ENCODE measurements at places on chromosomes 5 and 9.

GRCh38 chr9:88551546-88552137, 16.7 kb downstream of the NXNL2 start:
- DNase-seq, result no peak

GRCh38 chr9:132506977-132507669, 75.3 kb upstream of the BARHL1 start:
- DNase-seq, result peak; percentile 8

- no peak for DNase-seq
Observed at GRCh38 chr5:65776441-65777141, 54.6 kb downstream of the NLN start.

DNA sequence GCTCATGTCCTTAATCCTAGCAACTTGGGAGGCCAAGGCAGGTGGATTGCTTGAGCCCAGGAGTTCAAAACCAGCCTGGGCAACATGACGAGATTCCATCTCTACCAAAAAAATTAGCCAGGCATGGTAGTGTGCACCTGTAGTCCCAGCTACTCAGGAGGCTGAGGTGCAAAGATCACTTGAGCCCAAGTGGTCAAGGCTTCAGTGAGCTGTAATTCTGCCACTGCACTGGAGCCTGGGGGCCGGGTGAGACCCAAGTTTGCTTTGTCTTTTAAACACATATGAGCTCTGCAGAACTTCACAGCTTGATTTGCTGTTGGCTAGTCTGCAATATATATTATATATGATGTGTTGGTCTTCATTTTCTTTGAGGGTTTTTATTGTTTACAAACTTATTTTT, 89.8 kb downstream of the UBE2R2 start:
- no peak for DNase-seq

DNA sequence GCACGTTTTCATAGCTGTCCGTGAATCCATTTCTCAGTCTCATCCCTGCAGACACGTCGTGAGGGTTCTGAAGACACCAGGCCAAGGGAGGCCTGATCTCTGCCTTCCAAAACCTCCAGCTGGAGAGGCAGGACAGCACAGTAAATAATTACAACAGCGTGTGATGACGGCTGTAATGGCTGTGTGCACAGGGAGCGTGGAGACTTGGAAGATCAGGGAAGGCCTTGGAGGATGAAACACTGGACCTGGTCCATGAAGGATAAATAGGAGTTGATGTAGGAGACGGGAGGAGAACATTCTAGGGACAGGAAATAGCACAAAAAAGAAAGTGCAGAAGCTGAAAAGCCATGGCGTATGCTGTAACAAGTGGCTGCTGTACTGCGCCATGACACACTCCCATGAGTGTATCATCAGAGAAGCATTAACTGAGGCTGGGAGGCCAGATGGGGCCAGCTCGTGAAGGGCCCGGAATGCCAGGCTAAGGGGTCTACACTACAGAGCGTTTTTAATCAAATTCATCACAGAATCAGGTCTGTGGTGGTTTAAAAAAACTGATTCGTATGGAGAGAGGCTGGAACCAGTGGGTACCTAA, 97.2 kb downstream of the CRB2 start:
- DNase-seq, result no peak

DNA sequence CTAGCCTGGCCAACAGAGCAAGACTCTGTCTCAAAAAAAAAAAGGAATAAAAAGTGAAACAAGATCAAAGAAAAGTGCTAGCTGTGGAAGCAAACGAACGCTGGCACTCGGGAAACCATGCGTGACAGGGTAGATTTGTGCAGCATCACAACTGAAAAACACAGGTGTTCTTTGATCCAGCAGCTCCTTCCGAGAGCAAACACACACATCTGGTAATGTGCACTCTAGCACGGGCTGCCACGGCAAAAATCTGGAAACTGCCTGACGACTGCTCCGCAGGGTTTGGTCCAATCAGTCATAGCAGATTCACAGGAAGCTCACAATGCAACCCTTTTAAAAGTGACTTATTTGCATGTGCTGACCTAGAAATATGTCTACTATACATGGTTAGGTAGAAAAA, 80.0 kb downstream of the SYK start:
- no peak for DNase-seq

DNA sequence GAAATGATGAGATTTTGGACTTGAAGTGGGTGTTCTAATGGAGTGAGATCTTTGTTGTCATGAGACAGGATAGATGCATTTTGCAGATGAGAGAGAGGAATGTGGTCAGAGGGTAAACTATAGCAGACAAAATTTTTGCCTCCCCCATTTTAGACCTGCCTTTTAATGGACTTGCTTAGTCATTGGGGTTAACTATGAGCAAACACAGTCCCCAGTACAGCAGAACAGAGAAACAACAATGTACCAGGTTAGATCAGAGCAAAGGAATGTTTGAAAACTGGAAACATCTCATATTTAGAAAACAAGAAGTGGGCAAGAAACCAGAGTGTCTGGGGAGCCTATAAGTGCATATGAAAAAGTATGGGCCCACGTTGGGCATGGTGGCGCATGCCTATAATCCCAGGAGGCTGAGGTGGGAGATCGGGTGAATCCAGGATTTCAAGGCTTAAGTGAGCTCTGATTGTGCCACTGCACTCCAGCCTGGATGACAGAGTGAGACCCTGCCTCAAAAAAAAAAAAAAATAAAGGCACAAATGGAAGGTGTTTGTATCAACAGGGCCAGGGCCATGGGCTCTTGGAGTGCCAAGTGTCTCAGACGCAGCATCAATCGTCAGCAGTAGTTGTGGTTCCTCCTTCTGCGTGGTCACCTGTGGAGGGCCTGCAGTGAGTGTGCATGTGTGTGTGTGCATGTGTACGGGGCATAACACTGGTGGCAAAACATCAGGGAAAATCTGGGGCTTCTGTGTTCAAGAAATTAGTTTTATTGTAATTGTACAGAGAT, 214.4 kb upstream of the S1PR3 start:
- DNase-seq, result no peak

DNA sequence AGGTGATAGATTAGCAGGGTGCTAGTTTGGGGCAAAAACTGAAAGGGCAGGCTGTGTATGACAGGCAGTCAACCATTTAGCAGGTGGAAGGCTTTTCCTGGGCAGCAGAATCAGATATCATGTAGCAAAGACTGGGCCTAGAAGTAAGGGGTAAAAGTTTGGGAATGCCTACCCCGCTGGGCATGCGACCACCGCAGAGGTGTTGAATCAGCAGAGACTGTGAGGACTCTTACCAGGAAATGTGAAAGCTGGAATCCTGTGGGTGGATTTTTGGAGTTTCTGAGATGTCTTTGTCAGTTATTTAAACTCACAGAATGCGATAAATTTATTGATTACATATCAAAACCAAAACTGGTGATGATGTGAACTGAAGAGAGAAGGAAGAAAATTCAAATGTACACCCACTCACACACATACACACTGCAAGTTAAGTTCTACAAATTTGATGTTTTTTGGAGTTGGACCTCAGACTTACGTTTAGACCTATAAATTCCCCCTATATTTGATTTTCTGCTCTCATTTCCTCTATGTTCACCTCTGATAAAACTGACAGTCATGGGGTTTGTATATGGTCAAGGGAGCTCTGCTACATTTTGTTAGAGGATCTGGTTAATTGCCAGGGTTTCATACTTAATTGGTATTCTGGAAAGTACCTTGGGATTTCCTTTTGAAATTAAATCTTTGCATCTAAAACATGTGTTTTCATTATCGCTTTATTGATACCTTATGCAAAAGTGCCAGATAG, 333.6 kb downstream of the CSNK1G3 start:
- no peak for DNase-seq

DNA sequence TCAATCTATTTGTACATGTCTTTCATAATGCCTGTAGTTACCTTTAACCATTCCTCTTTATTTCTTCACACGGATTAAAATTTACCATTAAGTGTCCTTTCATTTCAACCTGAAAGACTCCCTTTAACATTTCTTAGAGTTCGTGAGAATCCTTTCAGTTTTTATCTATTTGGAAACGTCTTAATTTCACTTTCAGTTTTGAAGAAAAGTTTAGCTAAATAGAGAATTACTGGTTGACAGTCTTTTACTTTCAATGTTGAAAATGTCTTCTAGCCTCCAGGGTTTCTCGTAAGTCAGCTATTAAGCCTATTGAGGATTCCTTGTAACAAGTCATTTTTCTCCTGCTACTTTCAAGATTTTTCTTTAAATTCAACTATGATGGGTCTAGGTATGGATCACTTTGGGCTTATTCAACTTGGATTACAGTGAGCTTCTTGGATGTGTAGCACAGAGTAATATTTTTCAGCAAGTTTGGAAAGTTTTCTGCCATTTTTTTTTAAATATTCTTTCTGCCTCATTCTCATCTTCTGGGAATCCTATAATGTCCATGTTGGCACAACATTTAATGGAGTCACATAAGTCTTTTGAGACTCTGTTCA, 48.5 kb downstream of the RFX3 start:
- peak; percentile 79 for DNase-seq

DNA sequence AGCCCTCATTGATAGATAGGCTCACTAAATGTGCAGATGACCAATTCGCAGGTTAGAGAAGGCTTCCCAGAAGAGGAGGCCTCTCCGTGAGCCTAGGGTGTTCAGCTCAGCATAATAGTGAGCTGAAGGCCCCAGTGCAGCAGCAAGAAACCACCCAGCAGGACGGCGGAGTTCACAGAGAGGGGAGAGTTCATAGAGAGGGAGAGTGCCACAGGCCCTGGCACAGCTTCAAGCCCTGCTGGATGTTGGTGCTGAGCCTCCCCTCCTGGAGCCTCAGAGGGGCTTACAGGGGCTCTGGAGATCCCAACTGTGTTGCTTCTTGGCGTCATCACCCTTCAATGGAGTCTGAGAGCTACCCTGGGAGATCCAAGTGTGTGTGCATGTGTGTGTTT, 2.1 kb downstream of the SLC22A5 start:
- DNase-seq, result no peak

GRCh38 chr9:136020206-136020605, 59.0 kb upstream of the UBAC1 start:
- DNase-seq, result no peak

GRCh38 chr9:126561582-126561981, 52.1 kb upstream of the LMX1B start:
- DNase-seq, result peak; percentile 57

DNA sequence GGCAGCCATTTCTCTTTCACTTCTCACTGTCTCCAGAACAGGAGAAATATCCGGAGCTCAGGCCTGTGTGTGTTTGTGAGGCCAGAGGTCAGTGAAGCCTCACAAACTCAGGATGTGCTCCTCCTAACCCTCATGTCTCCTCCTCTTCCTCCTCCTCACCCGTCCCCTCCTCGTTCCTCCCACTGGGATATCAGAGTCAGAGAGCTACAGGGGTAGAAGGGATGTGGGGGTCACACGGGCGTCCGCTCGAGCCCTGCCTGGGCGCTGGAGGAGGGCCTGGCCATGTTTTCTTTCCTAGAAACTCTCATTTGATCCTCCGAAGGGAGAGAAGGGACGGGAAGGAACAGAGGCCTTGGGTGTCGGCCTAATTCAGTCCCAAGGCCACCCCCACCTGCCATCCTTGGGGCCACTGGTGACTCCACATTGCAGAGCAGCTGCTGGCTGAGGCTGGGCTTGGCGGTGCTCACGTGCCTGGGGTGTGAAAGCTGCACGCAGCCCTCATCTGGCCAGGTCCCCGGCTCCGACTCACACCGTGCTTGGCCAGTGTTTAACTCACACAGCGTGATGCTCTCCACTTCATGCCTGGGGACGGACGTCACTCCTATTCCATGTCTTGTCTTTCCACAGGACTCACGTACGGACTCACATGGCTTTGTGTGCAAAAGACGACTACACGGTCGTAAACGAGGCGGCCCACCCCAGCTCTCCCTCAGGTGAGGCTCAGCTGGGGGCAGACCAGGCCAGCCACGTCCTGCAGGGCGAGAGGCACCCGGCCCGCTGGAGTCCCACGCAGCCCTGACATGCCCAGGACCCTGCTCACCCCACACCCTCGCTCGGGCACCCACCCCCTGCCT, 22.6 kb upstream of the SLC6A19 start:
- no peak for DNase-seq

DNA sequence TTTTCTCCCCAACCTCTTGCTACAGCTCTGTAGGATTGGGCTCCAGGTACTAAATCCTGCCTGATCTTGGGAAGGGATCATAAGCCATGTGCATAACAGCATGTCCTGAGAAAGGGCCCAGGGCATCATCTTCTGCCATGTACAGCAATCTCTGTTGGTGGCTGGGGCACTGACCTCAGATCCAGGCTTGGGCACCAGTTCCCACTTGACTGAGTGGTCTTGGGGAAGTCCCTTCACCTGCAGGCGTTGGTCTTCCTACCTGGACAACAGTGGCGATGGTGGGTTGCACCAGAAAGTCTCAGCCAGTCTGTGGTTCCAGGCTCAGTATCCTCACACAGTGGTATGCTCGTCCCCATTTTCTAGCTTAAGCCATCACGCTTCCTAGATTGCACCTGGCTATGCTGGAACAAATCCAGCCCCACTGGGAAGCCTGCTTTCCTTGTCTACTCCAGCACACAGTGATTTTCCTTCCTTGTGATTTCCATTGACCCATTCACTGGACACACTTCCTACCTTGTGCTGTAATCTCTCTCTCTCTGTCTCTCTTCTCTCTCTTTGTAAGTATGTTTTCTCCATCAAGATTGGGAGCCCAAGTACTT, 121.7 kb upstream of the PITX1 start:
- DNase-seq, result no peak

DNA sequence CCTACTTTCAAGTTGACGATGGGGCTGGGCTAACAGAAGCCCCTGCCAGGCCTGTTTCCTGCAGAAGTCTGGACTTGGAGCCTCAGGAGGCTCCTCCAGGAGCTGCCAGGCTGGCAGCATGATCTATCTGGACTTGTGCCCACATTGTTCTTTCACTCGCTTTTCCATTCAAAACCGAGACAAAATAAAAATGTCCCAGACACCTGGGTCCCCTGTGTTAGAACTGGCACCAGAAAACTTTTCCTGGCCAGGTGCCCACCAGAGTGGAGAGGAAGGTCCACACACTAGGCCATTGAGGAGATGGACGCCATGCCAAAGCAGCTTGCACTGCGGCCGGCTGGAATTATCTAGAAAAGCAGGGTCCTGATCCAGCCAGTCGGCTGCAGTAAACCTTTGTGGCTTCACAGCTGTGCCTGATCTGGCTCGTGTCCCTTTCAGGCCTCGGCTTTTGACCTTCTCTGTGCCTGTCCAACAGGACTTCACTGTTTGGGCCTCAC, 78.2 kb downstream of the GCNT1 start:
- DNase-seq, result no peak

GRCh38 chr9:77161966-77162365, 15.4 kb upstream of the VPS13A start:
- DNase-seq, result no peak
